Stimulated activated CD4-positive, alpha-beta T cell treated with anti-CD3 and anti-CD28 coated beads, Interleukin-4, amount 100 ng/mL, for 48 hours (primary cell): ENCODE measurements at places on chromosomes 12 and 14.

GRCh38 chr12:10632226-10632625 is 18.8 kb upstream of the MAGOHB start:
- no peak for DNase-seq

DNA sequence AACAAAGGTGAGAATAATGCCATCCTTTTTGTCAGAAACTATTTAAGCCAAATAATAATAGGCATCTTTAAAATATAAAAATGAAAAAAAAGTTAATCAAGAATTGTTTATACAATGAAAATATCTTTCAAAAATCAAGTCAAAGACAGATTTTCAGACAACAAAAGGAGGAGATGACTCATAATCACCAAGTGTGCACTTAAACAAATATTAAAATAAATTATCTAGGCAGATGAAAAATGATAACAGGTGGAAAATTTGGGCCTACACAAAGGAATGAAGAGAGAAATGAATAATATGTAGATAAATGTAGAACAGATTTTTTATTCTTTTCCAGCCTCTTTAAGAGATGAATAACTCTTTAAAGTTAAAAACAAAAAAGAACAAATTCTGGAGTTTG is 250.0 kb upstream of the PLEKHG7 start:
- DNase-seq: no peak

DNA sequence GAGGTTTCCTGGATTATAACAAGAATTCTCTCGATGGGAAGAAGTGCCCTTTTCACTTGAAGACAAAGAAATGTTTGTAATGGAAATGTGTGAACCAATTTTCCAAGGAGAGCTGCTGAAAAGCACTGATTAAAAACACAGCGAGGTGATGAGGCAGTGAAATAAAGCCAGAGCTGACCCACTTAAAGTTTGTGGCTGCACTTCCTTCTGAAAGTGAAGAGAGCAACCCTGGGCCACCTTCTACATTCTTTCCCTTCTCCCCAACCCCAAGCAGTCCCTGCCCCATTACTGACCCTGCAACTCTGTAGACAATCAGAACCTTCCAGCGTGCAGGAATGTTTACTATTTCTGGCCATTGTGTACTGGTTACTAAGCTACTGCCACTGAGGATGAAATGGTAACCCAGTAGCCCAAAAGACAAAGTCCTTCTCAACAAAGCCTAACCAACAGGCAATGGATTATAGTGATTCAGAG is 173.9 kb downstream of the TTC7B start:
- no peak for DNase-seq

DNA sequence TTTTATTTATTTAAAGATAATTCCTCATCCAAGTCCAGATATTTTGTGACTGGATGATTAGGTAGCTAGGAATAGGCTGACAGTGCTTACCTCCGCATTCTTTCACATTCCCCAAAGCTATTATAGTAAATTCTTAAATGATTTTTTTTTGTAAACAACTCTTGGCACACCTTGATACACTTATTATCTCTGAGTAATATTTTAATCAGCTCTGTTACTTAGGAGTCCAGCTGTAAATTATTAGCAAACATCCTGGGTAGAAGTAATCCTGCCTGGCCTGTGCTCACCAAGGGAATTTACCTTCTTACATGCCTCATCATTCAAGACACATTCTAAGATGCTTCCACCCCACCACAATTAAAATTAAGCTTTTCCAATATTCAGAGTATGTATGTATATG is 186.1 kb downstream of the SLC2A13 start:
- no peak for DNase-seq

DNA sequence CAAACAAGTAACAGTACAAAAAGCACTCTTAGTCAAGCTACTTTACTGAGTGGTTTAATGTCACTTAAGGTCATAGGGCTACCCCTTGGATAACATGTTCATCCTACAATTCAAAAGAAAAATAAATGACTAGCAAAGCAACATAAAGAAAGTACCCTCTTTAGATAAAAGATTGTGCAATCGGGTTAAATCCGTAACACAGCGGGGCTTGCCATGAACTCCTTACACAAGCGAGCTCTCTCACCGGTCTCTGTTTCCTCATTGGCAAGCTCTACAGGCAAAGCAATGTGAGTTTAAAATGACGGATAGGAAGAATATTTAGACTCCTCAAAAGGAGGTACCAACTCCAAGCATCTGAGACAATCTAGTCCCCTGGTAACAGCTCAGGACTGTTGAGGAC is 140.6 kb downstream of the EGLN3 start:
- no peak for DNase-seq

DNA sequence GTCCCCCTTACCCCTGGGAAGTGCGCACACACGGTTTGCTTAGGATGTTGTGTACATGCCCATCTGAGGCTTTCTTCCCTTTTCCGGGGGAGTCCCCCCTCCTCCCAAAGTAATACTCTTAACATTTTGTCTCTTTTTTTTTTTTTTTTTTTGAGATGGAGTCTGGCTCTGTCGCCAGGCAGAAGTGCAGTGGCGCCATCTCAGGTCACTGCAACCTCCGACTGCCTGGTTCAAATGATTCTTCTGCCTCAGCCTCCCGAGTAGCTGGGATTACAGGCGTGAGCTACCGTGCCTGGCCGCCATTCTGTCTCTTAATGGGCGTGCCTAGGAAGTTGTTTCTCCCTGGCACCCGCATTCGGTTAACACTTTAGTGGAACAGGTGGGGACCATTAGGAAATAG is 4.5 kb upstream of the GMFB start:
- no peak for DNase-seq

- DNase-seq: no peak
Measured at GRCh38 chr12:129200576-129200975, 347.3 kb downstream of the GLT1D1 start.

GRCh38 chr14:20440882-20441281 is 4.9 kb upstream of the KLHL33 start:
- peak; percentile 5 for DNase-seq

- DNase-seq: no peak
Measured at GRCh38 chr14:90061685-90062126, at the start of gene KCNK13. KCNK13 (plus strand) TSS chr14:90061994; CDS start chr14:90062206, 212 bp downstream.

- no peak for DNase-seq
Measured at GRCh38 chr12:49364989-49365388, 2.3 kb upstream of the SPATS2 start.

DNA sequence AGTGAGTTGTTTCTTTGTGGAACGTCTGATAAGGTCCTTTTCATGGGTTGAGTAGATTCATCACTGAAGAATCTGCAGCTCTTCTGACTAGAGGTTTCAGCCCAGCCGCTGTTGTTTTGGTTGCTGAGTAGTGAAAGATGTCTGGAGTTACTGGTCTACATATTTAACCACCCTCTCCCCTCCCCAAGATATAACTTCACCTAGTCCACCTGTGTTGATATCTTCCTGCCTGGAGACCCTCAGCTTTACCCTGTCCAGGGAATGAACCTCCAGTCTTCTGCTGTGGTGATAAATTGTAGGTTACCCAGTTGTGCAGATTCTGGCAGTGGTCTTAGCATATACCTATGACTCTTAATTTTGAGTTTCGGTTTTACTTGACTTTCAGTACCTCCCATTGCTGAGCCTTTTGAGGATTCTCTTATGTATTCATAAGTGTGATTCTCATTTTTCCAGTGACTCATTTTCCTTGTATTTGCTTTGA is 62.9 kb downstream of the CCDC91 start:
- peak; percentile 44 for DNase-seq

DNA sequence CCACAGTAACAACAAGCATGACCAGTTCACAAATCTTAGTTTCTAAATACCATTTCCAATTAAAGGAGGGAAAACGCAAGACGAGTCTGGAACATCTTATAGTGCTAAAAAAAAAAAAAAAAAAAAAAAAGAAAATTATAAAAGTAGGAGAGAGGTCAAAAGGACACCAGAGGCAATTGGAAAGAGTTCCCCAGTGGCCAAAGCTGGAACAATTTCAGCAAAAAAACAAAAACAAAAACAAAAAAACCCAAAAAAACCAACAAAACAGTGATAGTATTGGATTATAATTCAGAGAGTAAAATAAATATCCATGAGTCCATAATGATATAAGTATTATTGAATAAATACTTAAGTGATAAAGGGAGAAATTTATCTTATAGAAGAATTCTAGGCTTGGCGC is 10.3 kb upstream of the NAP1L1 start:
- DNase-seq: no peak

DNA sequence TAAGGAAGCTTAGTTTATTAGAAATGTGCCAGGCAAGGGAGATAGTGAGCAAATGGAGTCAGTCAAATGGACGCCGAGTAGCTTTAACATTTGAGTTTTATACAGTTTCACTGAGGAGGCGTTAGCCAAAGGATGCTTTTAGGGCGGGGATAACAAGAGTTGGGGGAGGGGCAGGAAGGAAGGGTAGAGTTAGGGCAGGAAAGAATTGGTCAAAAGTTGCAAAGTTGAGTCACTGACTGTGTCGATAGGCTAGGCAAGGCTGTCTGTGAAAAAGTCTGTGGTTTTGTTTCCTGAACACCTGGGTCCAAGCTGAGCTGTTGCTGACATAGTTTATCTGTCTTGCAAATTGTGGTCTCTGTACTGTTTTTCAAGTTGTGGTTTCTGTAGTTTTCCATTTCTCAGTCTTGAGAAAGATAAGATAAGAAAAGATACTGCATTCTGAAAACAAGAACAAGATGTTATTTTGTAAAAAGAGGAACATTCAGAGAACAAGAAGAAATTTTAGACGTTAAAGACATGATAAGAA is 62.6 kb upstream of the RESF1 start:
- DNase-seq: peak; percentile 81

DNA sequence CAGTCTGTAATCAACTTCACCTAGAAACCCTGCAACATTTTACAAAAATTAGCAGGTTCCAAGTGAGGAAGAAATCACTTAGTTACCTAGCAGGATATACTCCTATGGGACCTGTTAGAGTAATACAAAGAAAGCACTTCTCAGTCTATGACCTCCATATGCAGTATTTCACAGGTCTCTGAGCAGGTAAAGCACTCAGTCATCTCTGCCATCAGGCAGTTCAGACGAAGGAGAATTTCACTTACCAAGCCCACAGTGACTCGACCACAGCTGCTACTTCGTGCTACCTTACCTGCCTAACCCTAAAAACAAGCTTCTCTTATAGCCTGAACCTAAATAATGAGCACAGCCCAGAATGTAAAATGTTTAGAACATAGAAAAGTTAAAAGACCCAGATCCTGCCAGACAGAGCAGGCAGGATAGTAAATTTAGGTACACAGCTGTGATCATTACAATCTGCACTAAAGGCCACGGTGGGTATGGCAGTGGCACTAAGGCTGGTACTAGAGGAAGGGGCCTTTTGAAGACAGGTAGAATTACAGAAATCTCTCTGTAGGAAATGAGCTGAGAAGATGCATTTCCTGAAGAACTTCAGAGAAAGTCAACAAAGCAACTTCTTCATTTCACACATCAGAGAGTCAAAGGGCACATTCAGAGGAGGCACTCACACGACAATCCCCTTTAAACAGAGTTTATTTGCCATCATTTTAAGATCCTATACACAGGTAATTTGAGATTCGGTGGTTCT is 35.7 kb downstream of the DCAF5 start:
- DNase-seq: no peak

DNA sequence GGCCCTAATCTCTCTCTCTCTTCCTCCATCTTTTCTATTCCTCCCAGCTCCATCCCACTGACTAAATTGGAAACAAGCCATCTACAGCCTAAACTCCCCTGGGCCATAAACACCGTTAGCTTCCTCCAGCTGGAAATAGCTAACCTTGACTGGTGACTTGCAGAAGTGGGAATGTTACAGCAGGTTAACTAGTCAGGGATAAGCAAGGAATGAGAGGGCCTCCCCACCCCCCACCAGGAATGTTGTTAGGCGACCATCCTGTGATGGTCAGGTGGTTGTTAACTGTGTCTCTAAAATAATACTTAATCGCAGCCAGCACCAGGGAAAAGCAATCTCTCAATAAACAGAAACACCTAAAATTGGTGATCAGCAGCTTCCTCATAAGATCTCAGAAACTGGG is 40.8 kb downstream of the MIS18BP1 start:
- DNase-seq: no peak

- DNase-seq: no peak
Measured at GRCh38 chr14:103542605-103543088, 13.7 kb downstream of the TRMT61A start.

- DNase-seq: no peak
Measured at GRCh38 chr12:71601546-71601945, 62.1 kb downstream of the ZFC3H1 start.

- no peak for DNase-seq
Measured at GRCh38 chr12:6106218-6106617, 18.3 kb downstream of the VWF start.

DNA sequence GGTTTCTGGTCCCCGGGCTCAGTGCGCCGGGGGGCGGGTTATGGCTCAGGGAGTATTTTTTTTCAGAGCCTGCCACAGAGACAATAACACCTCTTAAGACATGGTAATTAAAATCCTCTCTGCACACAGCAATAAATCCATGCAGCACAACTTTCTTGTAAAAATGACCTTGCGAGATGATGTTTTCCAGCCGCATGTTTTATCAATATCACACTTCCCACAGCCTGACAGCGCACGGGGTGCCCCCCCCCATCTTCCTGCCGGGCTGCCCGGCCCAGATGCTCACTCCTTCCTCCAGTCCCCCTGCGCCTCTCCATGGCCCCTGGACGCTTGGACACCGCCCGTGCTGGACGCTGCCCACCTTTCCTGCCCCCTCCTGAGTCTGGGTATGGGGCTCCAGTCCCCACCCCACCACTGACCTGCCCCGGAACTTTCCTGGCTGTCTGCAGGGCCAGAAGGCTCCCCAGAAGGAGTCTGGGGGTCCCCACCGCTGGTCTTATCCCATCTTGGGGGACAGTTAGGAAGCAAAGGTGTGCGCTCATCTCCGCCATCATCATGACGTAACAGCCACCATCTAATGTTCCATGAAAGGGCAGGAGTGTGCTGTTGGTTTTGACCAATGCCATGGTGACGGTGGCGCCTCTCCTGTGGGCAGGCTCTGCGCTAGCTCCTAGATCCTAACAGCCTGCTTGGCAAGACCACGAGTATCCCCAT is 182.9 kb downstream of the KIF26A start:
- DNase-seq: no peak

GRCh38 chr14:93064411-93065271 is 51.1 kb downstream of the ITPK1 start:
- DNase-seq: no peak

GRCh38 chr14:95232894-95233584 is 75.7 kb upstream of the DICER1 start:
- no peak for DNase-seq

DNA sequence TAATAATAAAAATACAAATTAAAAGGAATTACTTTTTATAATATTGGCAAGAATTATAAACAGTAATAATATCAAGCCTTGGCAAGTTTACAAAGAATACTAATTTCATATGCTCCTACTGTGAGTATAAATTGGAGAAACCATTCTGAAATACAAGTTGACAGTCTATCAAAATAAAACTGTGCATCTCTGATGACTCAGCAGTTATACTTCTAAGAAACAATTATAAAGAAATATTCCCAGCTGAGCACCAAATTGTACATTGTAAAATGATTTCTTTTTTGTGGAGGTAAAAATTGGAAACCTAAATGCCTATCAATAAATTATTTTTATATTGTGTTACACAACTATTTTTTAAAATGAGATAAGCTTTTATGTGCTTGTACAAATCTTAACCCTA is 35.5 kb upstream of the KCNC2 start:
- DNase-seq: no peak

GRCh38 chr12:59453475-59453874 is 142.4 kb upstream of the SLC16A7 start:
- DNase-seq: no peak

- no peak for DNase-seq
Measured at GRCh38 chr14:103045371-103045869, 11.9 kb downstream of the CDC42BPB start.
